Stimulated activated CD4-positive, alpha-beta T cell treated with anti-CD3 and anti-CD28 coated beads, TNF-alpha, amount 100 ng/mL, for 24 hours (primary cell): ENCODE measurements at places on chromosomes 2 and 18.
A peak's percentile ranks its signal among the peaks of the same experiment; 100 is the strongest.

GRCh38 chr2:8316356-8316755 lies 365.5 kb upstream of the ID2 start:
- no peak for DNase-seq

- no peak for DNase-seq
These were observed 13.1 kb downstream of the KLHL14 start for GRCh38 chr18:32759611-32760167.

- no peak for DNase-seq
These were observed 34.1 kb downstream of the KIF5C start for GRCh38 chr2:148909114-148909513.

- DNase-seq = no peak
These were observed 97.5 kb downstream of the LDLRAD4 start for GRCh38 chr18:13316063-13316462.

DNA sequence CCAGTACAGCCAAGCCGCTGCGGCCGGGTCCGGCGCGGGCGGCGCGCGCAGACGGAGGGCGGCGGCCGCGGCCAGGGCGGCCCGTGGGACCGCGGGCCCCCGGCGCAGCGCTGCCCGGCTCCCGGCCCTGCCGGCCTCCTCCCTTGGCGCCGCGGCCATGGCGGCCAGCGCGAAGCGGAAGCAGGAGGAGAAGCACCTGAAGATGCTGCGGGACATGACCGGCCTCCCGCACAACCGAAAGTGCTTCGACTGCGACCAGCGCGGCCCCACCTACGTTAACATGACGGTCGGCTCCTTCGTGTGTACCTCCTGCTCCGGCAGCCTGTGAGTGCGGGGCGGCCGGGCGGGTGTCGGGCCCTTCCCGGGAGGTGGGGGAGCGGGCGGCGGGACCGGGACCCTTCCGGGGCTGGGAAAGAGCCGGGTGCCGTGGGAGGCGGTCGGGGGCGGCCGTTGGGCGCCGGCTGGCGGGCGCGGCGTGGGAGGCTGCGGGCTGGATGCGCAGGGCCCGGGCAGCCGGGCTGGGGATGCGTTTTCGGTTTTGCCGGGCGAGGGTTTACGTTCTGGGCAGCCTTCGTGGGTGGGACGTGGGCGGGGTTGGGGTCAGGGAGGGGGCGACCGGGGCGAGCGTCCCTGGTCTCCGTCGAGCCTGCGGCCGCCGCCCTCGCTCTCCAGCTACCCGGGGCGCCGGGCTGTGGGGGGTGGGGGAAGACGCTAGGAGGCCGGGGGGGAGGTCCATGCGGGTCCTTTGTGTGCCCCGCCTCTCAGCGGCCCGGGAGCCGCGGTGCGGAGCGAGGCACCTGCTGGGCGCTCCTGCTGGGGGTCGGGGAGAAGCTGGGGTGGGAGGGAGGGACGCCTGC lies 537 bp downstream of the AGFG1 start:
- peak; percentile 59 for DNase-seq

DNA sequence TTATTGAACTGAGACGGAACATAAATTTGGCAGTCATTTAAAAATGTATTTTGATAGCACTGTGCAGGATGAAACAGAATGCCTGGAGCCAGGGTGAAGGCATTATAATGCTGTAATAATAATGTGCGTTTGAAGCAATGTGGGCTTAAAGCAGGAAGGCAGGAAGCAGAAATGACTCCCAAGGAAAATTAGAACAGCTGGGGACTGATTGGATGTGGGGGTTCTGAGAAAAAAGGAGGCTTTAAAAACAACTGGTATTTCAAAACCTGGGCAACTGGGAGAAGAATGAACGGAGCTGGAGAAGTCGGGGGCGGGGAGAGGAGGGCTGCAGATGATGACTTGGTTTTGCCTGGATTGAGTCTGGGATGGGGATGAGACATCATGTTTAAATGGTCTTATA lies 12.6 kb downstream of the FAM124B start:
- DNase-seq = no peak

DNA sequence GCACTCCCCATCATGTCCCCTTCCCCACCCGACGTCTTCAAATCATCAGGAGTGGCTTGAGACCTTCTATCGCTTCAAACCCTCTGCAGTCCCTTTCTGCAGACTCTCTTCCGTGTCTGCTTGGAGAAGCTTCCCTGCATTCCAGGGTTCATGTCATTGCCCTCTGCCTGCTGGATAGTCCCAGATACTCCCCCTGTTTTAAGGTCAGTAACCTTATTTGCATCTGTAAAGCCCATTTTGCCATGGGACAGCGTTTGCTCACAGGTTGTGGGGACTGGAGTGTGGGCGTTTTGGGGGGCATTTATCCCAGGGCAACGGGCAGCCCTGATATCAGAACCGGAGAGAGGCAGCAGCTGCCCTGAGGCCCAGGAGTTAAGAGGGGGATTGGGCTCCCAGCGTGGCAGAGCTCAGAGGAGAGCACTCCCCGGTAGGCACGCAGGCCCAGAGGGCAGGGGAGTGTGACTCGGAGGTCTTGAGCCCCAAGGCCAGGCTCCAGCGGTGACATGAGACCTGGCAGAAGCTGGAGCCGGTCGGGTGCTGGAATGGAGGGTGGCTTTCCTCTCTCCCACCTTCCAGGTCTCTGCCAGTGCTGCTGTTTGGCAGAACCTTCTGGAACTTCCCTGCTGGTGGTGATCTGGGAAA lies 73.8 kb downstream of the RTP5 start:
- DNase-seq = no peak

DNA sequence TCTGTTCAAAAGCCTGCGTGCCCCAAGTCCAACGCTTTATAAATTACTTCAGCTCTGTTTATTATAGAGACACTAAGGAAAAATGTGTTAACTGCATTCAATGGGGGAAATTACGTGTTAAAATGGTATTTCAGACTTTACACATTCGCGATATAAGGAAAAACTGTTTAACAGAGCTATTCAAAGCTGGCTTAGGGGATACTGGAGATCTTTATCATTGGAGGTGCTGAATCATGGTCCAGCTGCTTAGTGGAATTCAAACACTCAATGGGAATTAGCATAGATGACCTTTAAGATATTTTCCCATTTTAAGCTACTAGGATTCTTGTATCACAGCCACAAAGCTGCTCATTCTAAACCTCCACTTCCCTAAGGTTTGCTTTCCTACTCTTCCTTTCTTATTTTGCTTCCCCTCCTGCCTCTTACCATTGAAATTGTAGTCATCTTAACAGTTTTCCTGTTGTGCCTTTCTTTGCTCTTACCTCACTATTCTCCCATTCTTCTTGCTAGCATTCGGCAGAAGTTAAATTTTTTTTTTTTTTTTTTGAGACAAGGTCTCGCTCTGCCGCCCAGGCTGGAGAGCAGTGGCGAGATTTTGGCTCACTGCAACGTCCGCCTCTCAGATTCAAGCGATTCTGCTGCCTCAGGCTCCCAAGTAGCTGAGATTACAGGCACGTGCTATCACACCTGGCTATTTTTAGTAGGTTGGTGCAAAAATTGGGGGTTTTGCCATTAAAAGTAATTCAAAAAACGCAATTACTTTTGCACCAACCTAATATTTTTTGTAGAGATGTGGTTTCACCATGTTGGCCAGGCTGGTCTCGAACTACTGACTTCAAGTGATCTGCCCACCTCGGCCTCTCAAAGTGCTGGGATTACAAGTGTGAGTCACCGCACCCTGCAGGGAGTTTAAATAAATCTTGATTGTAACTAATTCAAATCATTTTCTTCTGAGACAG lies 6.5 kb downstream of the SULT6B1 start:
- no peak for DNase-seq

DNA sequence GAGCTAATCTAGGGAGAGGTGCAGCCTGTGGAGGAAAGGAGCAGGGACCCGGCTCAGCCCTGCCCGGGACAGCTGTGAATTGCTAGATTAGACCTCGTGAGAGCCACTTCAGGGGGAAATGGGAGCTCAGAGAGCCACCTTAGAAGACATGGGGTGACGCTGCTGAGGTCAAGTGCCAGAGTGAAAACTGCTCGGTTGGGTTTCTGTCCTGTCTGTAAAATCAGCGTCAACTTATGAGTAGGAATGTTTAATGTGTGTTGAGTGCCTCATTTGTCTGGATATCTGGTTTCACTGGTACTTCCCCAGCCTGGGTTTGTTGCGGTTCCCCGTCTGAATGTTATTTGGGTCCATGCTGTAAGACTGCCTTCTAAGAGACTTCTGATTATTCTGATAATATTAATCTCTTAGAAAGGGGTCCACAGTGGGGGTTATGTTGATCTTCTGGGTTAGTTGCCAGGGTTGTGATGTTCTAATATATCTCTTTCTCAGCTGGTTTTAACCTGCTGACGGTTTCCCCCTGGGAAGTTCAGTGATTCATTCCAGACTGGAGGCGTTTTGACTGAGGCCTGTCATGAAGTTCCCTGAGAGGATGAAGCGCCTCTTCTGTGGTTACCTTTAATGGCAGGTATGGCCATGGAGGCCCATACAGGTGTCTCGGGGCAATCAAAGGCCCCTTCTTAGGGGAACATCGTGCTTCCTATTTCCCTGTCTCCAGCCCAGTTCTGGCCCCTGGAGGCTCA lies 175.9 kb downstream of the SH3RF3 start:
- no peak for DNase-seq

- no peak for DNase-seq
These were observed 149.1 kb downstream of the ATAD2B start for GRCh38 chr2:23777826-23778225.

DNA sequence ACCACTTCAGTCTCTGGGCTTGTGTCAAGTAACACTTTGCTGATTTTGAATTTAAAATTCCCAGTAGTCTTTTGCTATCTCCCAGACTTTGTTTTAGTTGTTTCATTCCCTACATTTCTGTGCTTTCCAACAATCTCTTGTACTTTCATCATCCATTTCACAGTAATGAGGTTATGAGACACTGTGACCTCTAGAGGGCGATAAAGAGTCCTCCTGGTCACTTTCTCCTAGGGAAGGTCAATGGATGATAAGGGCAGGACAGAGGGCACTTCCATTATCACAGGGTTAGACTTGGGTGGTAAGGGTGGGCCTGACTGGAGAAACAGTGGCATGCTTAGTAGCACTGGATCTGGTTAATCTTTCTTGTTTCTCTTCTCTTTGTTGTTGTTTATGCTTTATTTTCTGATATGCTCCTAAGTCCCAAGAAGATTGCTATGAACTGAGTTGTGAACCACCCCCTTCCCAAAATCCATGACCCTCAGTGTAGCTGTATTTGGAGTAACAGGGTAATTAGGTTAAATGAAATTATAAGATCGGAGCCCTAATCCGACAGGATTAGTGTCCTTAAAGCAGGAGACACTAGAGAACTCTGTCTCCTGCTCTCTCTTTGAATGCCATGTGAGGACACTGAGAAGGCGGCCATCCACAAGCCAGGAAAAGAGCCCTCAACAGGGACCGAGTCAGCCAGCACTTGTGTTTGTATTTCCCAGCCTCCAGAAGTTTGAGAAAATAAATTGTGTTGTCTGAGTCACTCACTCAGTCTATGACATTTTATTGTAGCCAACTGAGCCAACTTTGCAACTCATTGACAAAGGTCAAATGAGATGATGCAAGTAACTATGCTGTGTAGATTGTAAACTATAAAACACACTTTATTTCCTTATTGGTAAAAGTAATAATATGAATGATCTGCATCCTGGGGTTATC lies 779.2 kb downstream of the CNTNAP5 start:
- DNase-seq = no peak

- DNase-seq = no peak
These were observed 240.8 kb upstream of the RGPD4 start for GRCh38 chr2:107585851-107586250.

DNA sequence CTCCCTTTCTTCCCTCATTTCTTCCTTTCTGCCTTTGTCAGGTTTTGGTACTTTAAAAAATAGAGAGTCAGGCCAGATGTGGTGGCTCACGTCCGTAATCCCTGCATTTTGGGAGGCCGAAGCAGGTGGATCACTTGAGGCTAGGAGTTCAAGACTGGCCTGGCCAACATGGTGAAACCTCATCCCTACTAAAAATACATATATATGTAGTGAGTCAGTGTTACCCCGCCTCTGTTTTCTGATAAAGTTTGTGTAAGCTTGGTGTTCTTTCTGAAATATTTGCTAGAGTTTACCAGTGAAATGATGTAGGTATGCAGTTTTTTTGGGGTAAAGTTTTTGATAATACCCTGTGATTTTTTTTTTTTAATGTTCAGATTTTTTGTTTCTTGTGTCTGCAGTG lies 58.8 kb downstream of the DGKD start:
- DNase-seq = no peak

GRCh38 chr2:144798034-144798433 lies 278.1 kb upstream of the ZEB2 start:
- no peak for DNase-seq

DNA sequence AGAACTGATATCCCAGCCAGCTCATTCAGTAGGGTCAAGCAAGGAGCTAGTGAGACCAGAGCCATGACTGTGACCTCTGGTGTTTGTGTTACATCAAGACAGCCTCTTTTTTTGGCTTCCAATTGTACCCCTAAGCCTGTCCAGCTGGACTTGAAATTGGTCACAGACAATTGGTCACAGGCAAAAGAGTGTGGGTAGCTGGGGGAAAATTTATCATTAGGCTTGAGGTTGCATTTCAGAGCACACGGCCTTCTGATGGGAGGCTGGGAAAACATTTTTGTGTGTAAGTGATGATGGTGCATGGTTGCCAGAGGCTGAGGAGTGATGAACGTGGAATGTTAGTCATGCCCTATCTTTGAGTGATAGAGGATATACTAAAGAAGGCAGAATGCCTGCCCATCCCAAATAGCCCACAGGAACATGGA lies 285.1 kb upstream of the SLC14A2 start:
- DNase-seq = no peak

- DNase-seq = no peak
These were observed 22.7 kb downstream of the IAH1 start for GRCh38 chr2:9497017-9497416.

GRCh38 chr2:10601866-10602566 lies 87.8 kb downstream of the NOL10 start:
- DNase-seq = no peak

DNA sequence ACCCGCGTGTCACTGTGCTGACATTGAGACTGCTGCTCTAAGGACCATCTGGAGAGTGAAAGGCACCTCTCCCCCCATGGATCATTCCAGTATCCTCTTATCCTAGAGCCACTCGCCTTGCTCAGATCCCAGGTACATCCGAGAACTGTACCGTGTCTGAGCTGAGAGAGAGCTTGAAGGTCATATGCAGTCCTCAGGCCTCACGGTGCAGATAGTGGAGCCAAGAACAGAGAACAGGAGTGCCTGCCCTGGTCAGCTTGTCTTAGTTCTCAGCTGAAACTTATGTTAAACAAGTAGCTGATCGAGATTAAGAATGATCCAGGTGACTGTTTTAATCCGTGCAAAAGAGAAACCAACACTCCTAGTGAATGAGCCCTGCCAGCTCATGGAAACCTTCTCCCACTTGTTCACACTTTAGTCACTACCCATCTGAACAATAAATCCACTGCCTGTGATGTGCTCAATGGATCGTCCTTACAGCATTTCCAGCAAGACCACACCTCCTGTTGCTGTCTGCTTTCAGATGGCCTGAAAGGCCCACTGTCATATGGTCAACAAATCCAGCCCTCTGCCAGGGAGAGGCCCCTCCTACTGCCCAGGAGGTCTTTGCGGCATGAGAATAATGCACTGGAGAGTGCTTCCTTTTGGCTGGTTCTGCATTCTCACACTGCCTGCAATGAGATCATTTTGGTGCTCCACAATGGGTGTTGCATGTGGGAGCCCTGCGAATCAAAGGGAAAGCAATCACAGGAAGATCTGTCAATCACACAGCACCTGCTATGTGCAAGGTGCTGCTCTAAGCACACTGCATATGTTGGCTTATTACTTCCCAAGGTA lies 43.7 kb upstream of the APCDD1 start:
- no peak for DNase-seq

GRCh38 chr2:62458671-62459081 lies 47.3 kb downstream of the TMEM17 start:
- no peak for DNase-seq
